ENCODE measurements at places on chromosomes 7 and 10.

GRCh38 chr7:38142736-38143135 lies 35.3 kb upstream of the STARD3NL start:
- DNase-seq, result no peak

GRCh38 chr10:119675483-119676170 lies 24.4 kb downstream of the BAG3 start:
- DNase-seq, result no peak

GRCh38 chr7:97731736-97732564 lies at the start of gene TAC1:
Gene TAC1 (plus strand): TSS chr7:97732086. CDS start chr7:97732613, 527 bp downstream.
- DNase-seq, result no peak

DNA sequence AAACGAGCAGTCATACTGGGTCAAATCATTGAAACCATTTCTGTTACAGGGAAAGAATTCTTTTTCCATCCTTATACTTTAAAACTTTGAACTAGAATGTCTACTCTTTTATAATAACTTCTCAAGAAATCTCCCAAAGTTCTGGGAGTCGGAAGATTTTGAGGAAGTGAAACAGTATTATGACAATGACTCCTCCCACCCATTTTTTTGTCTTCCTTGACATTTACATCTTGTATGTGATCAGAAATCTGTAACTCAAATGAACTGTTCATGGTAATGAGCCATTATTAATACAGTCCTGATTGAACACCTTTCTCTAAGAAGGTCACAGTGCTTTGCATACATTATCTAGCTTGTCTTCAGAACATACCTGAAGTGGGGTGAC lies 227.4 kb downstream of the CELF2 start:
- DNase-seq, result no peak

DNA sequence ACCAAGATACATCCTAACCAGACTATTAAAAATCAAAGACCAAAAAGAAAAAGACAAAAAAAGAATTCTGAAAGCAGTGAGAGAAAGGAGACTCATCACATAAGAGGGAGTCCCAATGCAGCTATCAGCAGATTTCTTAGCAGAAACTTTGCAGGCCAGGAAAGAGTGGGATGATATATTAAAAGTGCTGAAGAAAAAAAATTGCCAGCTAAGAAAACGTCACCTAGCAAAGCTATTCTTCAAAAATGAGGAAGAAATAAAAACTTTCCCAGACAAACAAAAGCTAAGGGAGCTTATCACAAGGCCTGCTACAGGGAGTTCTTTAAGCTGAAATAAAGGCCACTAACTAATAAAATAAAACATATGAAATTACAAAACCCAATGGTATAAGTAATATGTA lies 40.5 kb upstream of the CDK6 start:
- DNase-seq, result no peak

GRCh38 chr7:50649259-50649885 lies 84.2 kb upstream of the DDC start:
- DNase-seq, result no peak

Data from T-helper 17 cell (primary cell).